NCI-H446 (cell line): ENCODE measurements at places on chromosomes 5 and 9.
A peak's percentile ranks its signal among the peaks of the same experiment; 100 is the strongest.

- DNase-seq: peak; percentile 82
These were observed 181.1 kb upstream of the SPEF2 start for GRCh38 chr5:35436400-35437057.

DNA sequence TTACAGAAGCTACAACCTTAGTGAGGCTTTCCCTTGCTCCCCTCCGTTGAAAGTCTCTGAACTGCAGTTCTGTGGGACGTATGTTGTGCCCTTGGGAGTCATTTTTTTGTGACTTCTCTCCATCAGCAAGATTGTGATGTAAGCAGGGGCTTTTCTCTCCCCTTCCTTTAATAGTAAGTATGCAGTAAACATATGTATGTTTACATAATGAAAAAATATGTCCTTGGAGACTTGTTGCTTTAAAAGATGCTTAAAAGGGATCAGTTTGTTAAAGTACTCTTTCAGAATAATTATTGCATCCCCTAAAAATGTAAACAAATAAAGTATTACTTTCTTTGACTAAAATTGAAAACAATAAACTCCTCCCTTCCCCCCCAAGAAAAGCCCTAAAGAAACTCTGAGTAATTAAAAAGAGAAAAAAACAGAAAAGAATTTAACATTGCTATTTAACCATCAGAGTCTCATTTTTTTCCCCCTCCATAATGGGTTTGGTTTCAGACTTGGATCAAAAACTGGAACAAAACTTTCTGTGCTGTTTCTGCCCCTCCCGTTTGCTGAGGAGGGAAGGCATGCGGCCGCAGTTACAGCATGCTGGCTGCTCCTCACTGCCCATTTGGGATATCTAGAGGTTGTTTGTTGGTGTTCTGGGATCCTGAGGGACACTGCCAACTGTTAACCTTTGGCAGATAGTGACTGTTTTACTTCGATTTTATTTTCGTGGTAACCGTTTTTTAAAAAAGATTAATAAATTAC is 40.2 kb downstream of the TRIO start:
- DNase-seq: no peak

DNA sequence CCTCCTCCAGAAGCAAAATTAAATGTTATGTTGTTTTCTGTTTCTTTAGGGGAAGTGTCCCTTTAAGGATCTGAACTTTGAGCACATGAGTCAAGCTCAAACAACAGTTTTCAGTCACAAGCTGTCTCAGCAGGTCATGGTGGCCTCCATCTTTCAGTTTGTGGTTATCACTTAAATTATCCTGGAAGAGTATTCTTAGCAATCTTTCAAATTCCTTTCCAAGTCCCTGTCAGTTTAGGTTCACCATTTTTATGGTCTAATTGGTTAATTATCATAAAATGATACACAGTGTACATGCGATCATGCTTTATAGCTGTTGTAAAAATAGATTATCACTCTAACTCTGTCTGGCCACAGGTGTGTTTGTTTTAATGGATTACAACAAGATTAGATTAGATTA is 43.1 kb upstream of the SELENOP start:
- DNase-seq: no peak

DNA sequence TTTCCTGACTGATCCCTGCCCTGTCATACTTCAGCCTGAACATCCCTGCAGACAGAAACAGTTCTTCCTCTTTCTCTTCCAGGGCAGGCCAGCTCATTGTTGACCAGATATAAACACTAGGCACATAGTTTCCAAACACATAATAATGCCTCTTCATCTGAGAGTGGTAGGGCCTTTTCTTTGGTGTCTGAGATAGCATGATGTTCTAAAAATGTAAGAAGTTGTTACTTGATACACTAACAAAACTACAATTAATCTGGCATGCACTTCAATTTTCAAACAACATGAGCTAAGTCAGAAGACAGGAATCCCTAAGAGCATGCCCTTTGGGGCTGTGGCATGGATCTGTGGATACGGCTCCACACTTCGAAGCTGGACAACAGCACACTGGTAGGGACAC is 246.6 kb downstream of the SPOCK1 start:
- DNase-seq: no peak

GRCh38 chr5:164721656-164722055 is 1216.2 kb downstream of the MAT2B start:
- DNase-seq: no peak

DNA sequence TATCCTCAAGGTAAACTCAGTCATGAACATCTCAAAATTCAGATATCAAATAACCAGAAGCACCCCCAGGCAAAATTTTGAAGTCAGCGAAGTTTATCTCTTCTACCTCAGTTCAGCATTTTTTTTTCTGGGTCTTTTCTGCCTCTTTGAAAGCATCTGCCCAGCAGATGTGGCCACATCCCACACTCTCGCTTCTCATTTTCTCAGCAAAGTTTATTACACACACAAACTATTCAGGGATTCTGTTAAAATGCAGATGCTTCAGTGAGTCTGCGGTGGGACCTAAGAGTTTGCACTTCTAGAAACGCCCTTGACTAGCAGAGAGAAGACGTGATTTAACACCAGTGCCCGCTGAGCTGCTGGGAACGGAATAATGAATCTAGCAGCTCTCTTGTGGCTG is 19.3 kb downstream of the RASEF start:
- no peak for DNase-seq

- no peak for DNase-seq
These were observed 34.4 kb downstream of the FEM1C start for GRCh38 chr5:115510145-115510645.

DNA sequence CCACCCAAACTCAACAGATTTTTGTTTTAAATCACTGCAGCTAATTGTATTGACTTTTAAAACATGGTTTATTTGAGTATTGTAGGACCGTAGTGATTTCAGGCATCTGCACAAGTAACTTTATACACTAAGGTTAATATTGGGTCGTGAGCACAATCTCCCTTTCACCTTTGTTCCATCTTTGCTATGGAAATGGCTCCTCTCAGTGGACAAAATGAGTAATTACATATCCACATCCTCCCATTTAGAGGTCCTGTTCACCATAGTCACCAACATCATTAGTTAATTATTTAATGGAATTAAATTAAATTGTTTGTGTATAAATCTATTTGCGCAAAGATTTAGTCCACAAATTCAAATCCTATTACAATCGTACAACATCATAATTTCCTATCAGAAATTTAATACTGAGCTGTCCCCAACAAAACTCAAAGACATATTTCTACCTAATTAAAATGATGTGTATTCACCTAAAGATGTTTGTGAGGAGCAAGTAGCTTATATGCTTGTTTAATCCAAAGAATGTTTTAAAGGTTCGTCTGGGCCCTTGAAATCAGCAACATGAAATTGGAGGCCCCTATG is 173.0 kb upstream of the DAPK1 start:
- peak; percentile 6 for DNase-seq

- DNase-seq: no peak
These were observed 18.1 kb downstream of the COL5A1 start for GRCh38 chr9:134659688-134660131.

- DNase-seq: no peak
These were observed 81.1 kb upstream of the NR3C1 start for GRCh38 chr5:143484601-143485000.

DNA sequence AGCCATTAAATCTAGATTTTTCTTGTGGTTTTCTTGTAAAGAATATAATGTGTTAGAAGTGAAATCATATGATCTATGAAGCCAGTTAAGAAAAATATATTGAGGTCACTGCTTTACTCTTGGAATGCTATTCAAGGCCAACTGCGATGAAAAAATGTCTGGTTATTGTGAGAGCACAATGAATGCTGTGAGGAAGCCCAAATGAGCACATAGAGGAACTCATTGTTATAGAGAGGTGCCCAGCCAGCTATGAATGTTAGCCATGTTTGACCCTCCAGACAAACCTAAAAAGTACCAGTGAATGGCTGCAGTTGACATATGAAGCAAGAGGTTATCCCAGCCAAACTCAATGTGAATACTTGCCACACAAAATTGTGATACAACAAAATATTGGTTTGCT is 359.8 kb upstream of the FAM174A start:
- DNase-seq: no peak

DNA sequence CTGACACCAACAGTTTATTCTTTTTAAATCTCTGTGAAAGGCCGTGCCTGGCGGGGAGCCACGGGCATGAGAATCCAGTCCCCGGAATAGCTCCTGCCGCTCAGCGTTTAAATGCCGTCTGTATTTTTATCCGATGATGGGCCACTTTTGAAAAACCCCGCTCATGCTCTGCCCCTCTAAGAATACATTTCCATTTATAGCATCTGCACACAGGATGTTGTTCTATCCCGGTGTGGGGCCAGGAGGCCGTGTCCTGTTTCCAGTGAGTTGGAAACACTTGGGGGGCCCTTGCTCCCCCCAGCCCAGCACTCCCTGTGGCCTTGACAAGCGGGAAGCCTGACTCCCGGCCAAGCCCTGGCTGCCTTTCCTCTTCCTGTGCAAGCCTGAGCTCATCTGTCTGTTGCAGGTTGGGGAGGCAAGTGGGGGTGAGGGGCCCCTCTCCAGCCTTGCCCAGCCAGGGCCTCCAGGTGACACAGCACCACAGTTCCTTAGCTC is 39.0 kb downstream of the ERGIC1 start:
- no peak for DNase-seq

DNA sequence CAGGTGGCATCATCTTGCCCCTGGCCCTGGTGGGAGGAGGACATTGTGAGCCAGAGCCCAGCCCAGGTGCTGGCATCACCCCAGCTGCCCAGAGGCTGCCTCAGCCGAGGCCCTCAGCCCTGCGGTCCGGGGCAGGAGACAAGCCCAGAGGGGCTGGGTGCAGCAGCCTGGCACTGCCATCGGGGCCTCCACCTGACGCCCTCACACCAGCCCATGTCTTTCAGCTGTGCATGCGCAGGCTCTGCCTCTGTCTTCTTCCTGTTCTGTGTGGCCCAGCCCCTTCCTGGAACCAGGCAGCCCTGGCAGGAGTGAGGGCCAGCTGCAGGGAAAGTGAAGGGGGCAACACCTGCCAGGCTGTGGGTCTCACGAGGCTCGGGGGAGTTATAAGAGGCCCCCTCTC is 4.8 kb upstream of the CEL start:
- DNase-seq: no peak

DNA sequence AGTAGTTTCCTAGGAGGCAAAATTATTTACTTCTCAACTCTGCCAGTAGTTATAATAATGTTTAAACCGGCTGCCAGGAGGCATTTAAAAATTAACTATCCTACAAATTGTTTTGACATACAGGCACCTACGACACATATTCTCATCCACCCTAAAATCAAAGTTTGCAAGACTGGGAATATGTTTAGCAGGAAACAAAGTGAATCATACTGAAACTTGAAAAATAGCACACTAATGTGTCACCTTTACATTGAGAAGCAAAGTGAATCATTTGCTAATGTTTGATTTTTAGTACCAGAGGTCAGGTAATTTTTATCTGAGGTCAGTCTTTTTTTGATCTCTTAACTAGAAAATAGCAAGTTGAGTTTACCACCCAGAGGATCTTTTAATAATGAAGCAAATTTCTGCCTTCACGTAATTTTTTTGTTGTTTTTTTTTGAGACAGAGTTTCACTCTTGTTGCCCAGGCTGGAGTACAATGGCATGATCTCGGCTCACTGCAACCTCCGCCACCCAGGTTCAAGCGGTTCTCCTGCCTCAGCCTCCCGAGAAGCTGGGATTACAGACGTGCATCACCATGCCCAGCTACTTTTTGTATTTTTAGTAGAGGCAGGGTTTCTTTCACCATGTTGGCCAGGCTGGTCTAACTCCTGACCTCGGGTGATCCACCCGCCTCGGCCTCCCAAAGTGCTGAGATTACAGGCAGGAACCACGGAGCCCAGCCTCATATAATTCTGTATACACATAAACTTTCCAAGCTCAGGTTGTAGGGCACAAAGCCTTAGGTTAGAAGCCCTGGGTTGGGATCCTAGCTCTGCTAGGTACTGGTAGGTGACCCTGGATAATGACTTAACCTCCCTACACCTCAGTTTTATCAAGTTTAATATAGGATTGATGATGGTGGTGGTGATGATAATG is 124.3 kb downstream of the UGCG start:
- DNase-seq: no peak

DNA sequence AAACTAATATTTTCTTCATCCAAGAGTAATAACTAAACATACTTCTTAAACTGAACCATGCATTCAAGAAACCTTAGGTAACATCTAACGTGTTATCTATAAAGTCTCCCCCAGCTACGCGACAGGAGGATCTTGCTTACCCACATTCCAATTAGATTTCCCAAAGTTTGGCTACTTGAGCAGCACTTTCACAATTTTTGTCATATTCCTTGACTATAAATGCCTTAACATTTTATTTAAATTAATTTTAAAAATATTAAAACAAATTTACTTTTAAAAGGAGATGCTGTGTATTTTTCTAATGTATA is 25.3 kb upstream of the IFNE start:
- no peak for DNase-seq

DNA sequence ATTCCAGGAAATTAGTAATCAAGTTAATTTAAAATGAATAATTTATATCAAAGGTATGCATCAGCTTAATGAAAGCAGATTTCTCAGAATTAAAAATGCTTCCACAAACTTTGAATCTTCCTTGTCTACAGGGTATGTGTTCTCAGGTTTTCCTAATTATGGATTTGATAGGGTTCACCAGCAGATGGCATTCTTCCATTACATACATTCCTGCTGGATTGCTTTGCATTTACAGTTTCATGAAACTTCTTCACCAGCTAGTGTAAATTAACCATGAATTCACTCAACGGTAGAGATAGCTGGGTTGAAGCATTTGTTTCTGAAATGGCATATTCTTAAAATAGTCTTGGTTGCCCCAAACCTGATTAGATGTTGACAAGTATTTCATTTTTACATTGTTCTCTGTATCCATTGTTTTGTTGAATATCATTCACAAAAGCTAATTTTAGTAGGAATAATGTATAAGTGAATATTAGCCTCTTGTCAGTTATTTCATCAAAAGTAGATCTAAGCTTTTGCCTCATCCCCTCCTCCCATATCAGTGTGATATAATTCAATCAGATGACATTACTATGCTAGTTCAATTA is 68.7 kb upstream of the WDR41 start:
- DNase-seq: peak; percentile 53

DNA sequence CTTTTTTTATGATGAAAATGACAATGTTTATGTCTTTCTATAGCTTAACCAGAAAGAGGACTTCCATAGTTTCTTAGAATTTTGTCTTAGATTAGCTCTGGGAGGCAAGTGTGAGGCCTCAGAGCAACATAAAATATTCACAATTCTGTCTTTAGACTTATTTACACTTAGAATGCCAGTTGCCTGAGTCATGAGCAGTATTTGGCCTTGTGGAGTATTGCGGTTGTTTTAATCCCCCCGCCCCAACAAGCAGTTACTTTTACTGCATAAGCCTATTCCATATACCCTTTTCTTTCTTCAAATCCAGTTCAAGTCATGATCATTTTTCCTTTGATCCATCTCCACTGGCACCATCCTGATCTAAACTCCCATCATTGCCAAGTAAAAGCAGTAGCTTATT is 198.0 kb upstream of the EGFLAM start:
- no peak for DNase-seq

- DNase-seq: no peak
These were observed 7.7 kb downstream of the RALGDS start for GRCh38 chr9:133113163-133113948.

GRCh38 chr9:19138084-19138483 is 10.8 kb upstream of the PLIN2 start:
- DNase-seq: no peak
